ENCODE measurements at places on chromosomes 16 and 17.

DNA sequence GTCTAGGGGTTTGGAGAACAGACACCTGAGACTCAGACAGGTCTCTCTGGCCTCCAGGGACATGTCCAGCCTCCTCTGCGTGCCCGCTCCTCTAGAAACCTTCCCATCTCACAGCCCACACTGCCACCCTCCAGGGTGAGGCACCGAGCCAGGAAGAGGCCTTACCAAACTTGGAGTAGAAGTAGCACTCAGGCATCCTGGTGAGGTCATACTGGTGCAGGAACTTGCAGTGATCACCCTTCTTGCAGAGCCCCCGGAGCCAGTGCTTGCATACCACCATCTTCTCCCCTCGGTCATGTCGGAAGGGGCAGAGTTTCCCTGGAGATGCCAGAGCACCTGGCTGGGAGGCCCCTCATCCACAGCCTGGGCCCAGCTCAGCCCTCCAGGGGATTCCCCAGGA, 4.2 kb downstream of the CPSF4L start:
- DNase-seq = no peak

GRCh38 chr17:61574542-61575351, 16.3 kb downstream of the NACA2 start:
- DNase-seq = no peak

DNA sequence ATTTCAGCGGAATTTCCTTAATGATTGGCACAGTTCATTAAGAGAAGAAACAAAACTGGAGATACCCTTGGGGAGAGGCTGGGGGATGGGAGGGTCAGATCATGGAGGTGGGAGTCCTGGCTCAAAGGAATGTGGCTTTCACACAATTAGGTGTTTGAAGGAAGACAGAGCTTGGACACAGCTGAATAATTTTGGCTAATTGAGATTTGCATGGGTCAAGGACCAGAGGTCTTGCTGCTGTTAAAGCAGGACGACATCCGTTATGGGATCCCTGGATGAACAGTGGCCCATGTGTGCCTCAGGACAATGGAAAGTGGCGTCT, 160.3 kb downstream of the HS3ST3B1 start:
- no peak for DNase-seq

DNA sequence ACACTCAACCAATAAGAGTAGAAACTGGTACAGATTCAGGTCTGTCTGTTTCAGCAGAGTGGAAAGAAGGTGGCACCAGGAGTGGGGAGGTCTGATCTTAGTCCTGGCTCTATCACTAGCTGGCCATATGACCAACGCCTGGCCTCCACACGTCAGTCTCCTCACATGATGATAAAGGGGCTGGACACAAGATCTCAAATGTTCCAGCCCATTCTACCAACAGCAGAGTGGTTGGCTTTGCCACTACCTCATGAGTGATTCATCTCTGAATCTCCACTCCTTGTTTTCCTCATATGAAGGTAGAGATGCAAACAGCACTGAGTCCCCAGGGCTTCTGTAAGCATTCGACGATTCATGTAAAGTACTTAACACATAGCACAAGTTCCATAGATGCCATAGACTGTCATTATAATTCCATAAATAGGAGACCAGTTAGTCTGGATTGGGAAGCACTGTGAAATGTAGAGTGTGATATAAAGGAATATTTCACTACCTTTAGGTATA, 281.9 kb upstream of the ASIC2 start:
- no peak for DNase-seq

GRCh38 chr17:46766493-46767491, 51.7 kb downstream of the WNT3 start:
- DNase-seq = no peak

- DNase-seq = no peak
Measured at GRCh38 chr17:74430706-74431567, 951 bp upstream of the GPRC5C start.

GRCh38 chr17:76865174-76865573, 3.0 kb upstream of the MGAT5B start:
- DNase-seq = no peak

- no peak for DNase-seq
Measured at GRCh38 chr17:79942011-79942405, 93.7 kb downstream of the TBC1D16 start.

GRCh38 chr17:39569126-39569525, 38.6 kb downstream of the NEUROD2 start:
- no peak for DNase-seq

- no peak for DNase-seq
Measured at GRCh38 chr17:32849879-32850278, 27.0 kb downstream of the MYO1D start.

DNA sequence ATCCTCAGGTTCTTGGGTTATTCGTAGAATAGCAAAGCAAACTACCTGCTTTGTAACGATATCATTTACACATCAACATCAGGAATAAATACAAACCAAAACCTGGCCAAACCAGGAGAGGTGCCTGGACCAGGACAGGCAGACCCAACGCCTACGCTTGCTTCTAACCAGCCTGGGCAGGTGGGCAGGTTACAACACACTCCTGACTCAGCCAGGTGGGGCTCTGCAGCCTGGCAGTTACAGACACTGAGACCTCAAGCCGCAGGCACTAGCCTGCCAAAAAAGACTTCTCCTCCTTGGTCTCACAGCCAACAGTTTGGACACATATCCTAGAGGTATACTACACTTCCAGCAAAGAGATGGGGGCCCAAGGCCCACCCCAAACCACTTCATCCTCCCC, 14.0 kb downstream of the ANKRD11 start:
- DNase-seq = no peak

GRCh38 chr17:7367083-7367482, 12.1 kb downstream of the TMEM95 start:
- DNase-seq = no peak

GRCh38 chr17:44287651-44288050, 19.7 kb upstream of the SLC4A1 start:
- no peak for DNase-seq

- no peak for DNase-seq
Measured at GRCh38 chr16:13039526-13039925, 138.1 kb downstream of the SHISA9 start.

DNA sequence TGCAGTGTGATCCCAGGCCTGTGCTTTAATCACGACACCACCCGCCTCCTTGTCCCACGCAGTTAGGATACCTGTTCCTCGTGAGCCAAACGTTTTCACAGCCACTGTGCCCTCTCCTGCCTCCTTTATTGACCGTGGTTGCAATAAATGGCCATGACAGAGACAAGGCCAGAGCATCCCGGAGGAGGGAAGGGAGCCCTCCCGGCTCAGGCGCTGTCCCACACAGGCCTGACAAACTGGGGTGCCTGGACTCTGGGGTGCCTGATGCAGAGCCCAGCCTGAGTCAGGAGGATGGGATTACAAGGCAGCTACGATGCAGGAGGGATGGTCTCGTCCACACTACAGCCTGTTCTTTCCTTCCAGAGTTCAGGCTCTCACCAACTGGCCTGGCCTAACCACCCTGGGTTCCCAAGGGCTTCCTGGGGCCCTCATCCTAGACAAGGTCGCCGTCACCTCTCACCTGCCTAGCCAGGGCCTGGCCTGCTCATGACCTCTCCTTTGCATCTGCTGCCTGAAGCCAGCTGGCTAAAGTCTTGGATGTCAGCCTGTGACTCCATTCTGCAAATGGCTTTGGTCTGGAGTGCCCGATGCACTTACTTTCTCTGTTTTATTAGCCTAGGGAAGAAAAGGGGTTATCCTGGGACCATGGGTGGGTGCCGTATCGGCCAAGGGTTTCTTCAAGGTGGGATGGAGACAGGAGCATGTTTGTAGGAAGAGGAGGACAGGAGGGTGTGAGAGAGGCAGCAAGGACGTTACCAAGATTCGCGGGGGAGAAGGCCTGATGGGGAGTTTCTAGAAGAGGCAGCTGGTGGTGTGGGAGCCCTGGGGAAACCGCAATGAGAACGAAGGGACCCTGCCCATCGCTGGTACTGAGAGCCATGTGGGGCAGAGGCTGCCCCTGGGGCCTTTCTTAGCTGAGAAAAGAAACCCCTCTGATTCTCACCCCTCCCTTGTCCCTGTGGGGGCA, 234.3 kb upstream of the TNRC6C start:
- DNase-seq = no peak

GRCh38 chr17:70535986-70536385, 366.7 kb downstream of the KCNJ2 start:
- DNase-seq = no peak

DNA sequence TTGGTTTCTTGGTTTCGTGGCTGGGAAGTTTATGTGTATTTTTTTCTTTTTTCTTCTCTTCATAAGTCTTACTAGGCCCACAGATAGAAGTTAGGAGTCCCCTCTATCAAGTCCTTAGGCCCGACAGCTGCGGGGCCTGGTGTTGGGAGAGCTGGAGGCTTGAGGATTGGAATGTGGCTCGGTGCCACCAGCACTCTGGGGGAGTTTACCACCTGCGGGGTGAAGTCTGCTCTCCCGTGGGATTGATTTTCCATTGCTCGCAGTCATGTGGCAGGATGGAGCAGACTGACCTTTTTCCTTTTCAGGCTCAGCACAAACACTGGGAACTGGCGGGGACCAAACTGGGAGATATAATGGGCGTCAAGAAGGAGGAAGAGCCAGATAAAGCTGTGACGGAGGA, 7.5 kb downstream of the DHX38 start:
- DNase-seq = no peak

GRCh38 chr16:89949756-89950155, 1.2 kb downstream of the DEF8 start:
- DNase-seq = no peak

GRCh38 chr16:25340973-25341372, 83.3 kb upstream of the ZKSCAN2 start:
- DNase-seq = no peak

DNA sequence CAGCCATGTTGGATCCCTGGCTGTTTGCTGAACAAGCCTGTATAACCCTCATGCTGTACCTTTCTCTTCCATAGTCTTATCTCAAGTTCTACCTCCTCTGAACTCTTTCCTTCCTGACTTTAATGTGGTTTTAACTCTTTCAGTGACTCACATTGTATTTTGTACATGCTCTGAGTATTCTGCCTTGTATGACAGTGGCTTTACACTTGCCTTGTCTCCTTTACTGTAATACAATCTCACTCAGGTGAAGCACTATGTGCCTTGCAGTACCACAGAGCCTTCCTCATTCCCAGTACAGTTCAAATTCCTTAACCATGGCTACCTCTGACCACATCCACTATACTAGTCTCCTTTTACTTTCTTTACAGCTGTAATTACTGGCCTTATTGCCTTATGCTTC, 14.1 kb downstream of the PSMD11 start:
- DNase-seq = peak; percentile 86

DNA sequence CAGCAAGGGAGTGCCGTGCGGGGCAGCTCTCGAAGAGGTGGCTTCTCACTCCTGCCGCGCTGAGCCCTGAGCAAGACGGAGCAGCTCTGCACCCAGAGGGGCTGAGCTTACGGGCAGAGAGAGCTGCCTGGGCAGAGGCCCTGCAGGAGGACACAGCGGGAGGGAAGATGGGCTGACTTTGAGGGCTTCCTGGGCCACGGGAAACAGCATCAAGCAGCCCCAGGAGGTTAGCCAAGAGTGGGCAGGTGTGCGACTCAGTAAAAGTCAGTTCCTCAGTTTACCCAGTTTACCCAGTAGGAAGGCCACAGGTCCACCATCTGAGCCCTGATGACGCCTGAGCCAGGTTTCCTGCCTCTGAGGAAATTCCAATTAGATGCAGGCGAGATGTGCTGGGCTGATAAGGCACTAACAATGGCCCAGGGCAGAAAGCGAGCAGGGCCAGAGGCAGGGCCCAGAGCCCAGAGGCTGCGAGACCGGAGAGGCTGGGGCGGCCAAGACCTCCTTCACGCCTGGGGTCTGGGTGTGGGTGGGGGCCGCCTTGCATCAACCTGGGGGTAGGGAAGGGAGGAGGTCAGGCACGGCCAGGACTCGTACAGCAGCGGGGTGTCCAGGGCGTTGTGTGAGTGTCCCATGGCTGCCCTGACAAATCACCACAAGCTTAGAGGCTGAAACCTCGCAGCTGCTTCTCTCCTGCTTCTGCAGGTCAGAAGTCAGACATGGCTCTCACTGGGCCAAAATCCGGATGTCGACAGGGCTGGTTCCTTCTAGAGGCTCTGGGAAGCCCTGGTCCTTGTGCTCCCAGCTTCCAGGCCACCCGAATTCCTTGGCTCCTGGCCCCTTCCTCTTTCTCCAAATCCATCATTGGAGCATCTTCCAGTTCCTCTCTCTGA, 32.0 kb upstream of the CIBAR2 start:
- DNase-seq = no peak

DNA sequence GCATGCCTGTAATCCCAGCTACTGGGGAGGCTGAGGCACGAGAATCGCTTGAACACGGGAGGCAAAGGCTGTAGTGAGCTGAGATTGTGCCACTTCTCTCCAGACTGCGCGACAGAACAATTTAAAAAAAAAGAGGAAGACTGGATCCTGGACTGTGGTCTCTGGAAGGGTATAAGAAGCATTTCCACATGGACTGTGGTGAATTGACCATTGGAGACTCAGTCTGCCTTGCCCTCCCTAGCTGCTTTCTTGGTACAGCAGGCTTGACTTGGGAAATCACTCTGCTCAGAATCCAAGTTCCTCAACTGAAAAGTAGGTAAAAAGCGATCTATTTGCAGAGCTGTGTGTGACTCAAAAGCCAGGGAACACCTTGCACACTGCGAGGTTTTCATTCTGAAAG, 1.0 kb upstream of the MGRN1 start:
- DNase-seq = no peak

DNA sequence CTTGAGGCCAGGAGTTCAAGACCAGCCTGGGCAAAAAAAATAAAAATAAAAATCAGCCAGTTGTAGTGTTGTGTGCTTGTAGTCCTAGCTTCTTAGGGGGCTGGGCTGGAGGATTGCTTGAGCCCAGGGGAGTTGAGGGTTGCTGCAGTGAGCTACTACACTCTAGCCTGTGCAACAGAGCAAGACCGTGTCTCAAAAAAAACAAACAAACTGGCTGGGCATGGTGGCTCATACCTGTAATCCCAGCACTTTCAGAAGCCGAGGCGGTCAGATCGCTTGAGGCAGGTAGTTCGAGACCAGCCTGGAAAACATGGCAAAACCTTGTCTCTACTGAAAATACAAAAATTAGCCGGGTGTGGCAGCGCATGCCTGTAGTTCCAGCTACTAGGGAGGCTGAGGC, 4.9 kb upstream of the UBALD2 start:
- no peak for DNase-seq

- no peak for DNase-seq
Measured at GRCh38 chr17:10328971-10329923, 43.6 kb downstream of the MYH13 start.

DNA sequence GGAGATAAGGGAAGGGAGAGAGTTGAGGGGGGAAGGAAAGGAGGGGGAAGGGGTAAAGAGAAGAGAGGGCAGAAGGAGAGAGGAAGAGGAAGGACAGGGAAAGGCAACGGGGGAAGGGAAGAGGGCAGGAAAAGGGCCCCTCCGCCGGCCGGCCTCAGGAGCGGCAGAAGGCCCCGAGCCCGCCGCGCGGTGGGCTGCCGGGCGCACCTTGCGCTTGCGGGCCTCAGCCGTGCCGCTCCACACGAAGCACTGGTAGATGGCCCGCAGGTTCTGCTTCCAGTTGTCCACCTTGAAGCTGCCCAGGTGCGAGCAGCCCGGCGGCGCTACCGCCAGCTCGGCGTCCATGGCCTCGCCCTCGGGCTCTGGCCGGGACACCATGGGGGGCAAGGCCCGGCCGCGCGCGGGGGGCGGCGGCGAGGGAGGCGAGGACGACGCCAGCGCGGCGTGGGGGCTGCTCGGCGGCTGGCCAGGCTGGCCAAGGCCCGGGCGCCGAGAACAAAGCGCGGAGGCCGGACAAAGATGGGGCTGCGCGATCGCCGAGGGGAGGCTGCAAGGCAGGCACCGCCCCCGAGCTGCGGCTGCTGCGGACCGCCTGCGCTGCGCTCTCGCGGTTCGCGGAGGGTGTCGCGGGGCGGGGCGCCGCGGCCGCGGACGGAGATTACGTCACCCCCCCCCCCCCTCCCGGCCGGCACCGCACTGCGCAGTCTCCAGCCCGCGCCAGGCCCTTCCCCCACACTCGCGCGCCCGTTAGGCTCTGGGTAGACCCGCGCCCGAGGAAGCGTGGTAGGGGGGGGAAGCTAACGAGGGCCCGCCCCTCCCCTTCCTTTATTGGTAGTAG, at the start of gene USP22:
USP22 (minus strand) TSS at position 554 of the 838 bp plus-strand sequence; CDS start at position 378, 176 bp downstream.
- DNase-seq = no peak

Data from Jurkat, Clone E6-1 (cell line).